ENCODE measurements at places on chromosomes 12 and 14.

GRCh38 chr14:50117456-50117855 is 1.1 kb upstream of the VCPKMT start:
- DNase-seq, result no peak

GRCh38 chr12:119051474-119051873 is 70.1 kb downstream of the SRRM4 start:
- no peak for DNase-seq

GRCh38 chr14:103613517-103613916 is 15.5 kb upstream of the KLC1 start:
- DNase-seq, result no peak

GRCh38 chr14:89171168-89171567 is 245.9 kb downstream of the FOXN3 start:
- no peak for DNase-seq

DNA sequence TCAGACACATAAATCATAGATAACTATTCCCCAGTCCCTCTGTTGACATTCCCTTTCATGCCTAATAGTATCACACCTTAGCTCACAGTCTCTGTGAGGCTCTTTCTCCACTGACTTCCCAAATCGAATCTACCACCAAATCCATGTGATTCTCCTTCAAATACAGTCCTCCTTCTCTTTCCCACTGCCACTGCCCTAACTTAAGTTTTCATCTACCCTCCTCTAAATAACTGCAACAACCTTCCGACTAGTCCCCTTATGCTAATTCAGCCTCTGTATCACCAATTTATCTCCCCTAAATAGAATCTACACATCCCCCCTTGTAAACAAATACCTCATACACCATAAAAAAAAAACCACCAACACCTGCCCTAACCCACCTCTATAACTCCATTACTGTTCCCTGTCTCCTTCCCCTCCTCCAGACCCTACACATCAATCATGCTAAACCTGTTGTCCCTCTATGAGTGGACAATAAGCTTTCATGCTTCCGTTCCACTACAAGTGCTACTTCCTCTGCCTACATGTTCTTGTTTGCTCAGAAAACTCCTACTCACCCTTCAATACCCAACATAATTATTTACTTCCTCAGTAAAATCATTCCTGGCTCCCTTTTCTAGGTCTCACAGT is 39.0 kb downstream of the SLC25A21 start:
- DNase-seq, result no peak

DNA sequence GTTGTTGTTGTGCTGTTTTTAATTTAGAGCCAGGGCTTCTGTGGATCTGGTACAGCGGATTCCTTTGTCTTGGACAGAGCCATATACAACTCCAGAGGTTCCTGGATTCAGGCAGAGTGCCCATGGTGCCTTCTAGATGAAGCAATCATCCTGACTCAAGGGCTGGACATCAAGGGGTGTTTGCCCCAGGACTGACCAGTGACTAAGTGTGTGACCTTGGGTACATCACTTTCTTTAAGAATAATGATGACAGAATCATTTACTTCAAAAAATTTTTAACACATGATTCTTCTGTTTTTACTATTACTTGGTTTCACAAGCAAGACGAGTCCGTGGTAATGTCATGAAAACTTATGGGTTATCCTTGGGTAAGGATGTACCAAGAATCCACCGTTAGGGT is 397.3 kb downstream of the ZFP36L1 start:
- no peak for DNase-seq

DNA sequence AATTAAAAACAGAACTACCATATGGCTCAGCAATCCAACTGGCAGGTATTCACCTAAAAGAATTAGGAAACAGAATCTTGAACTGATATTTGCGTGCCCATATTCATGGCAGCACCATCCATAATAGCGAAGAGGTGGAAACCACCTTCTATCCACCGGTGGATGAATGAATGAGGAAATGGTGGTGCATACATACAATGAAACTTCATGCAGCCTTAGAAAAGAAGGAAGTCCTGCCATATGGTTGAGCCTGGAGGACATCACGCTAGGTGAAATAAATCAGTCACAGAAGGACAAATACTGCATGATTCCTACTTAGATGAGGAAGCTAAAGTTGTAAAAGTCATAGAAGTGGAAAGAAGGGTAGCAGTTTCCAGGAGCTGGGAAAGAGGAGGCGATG is 6.6 kb downstream of the TCL1A start:
- no peak for DNase-seq

DNA sequence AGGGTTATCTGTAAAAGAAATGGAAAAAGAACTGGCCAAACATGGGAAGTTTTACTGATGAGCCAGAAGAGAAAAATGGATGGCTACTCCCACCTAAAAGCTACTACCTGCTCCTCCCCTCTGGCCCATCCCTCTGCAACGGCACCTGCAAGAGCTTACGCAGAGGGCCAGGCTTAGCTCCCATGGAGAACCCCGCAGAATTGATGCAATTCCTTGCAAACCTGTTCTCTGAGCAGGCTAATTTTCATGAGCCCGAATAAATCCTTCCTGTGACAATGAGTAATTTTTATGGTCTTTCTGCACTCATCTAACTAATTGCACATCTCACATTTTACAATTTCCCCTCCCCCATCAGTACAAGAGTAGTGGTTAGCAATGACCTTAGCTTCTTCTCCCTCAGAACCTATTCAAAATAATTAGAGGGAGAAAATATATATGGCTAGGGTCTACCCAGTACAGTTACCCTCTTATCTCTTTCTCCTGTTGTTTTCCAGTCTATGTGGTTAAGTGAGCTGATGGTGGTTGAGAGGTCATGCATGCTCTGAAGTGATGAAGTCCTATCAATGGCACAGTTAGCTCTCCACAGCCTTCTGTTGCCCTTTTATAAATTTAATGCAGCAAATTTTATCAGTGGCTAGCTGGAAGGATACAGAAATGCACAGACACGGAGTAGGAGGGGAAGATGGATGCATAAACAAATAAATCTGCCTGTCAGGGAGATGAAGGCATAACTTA is 67.7 kb upstream of the NTF3 start:
- DNase-seq, result no peak

DNA sequence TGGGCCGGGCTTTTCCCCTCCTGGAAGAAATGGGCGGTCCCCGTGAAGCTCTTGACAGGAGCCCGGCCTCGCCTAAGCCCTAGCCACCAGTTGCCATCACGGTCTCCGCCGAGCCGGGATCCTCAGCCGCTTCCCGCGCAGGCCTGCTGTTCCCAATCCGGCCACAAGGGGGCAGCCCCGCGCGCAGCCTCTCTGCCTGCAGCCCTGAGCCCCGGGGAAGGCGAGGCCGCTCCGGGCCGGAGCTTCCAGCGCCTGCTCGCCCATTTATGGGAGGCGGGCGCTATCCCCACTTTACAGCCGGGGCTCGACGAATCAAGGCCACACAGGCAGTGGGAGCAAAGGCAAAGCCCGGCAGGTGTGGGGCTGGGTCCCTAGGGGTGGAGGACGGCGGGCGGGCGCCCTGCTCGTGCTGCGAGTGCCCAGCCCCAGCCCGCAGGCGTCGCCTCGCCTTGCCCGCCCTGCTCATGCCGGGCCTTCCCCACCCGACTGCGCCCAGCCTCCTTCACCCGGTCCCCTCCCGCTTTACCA is 61.5 kb downstream of the LGMN start:
- DNase-seq, result peak; percentile 99

GRCh38 chr12:48988030-48988649 is 10.0 kb downstream of the WNT1 start:
- peak; percentile 92 for DNase-seq

DNA sequence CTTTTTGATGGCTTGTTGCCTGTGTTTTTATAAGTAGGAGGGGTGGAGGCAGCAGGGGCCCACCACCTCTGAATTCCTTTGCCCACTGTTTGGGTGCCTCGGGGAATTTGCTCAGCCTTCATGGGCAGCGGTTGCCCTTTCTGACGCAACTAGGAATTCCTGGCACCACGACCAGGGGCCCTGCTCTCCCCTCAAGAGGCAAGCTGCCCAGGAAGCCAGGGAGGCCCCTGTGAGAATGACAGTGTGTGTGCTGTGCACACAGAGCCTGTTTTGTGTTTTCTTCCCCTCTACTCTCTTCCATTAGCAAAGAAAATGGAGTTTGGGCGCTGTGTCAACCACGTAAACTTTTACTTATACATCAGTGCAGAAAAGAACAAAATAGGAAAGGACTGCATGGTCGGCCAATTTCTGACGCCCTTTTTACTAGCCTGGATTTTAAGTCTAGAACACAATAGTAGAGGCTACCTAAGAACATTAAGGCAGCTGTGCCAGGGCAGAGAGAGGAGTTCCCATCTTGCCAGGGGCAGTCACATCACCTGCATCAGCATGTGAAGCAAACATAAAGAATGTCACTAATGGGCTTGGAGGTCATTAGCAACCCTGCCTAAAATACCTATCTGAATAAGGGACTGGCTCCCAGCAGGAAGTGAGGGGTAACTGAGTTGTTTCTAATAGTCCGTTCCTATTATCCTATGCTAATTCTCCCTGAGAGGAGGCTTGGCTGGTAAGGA is 17.9 kb upstream of the PTGR2 start:
- DNase-seq, result peak; percentile 40

DNA sequence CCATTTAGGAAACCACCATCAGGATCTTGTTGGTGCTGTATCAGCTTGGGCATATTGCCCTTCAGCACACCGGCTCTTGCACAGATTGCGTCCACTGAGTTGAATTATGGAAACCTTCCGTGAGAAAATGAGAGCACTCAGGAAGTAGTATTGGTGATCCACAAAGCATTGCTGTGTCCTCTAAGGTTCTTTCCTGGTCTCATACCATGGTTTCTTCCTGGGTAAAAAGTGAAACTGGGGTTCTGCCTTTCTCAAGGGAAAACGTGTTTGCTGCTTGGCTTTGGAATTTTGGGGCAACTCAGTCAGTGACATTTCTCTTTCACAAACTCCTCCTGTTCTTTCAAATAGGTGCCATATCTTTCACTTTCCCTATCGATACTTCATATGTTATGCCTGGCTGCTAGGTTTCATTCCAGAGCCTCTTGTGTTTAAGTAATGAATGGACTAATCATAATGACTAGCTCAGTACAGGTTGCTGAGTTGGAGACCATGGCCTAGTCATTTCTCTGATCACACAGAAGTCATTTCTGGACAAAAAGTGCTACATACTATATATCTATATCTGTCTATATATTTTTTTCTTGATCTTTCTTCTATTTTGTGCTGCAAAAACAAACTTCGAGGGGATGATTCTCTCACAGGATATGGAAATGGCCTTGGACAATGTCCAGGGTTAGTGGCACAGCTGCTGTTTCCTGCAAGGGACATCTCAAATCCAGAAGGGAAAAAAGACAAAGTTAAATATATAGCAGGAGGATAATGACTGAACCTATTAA is 423.4 kb downstream of the ZFP36L1 start:
- no peak for DNase-seq

GRCh38 chr12:54879150-54879549 is 24.8 kb downstream of the MUCL1 start:
- no peak for DNase-seq

- no peak for DNase-seq
Observed at GRCh38 chr14:55318694-55319093, 47.5 kb downstream of the FBXO34 start.

DNA sequence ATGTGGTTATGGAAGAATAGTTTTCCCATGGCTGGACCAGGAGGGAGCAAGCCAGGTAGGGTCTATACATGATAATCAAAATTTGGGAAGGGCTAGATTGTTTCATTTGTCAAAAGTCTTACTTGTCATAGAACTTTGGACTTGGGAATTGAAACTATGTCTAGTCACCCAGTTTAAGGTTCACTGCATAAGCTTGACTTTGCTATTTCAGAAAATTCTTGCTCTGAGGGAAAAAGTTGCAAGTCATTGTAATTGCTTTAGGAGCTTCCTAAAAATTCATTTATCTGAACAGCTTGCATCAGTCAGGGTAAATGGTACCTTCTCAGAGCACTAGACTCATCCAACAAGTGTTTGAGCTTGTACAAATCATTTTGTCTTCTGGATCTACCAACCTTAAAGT is 1194.7 kb downstream of the GALC start:
- DNase-seq, result no peak

DNA sequence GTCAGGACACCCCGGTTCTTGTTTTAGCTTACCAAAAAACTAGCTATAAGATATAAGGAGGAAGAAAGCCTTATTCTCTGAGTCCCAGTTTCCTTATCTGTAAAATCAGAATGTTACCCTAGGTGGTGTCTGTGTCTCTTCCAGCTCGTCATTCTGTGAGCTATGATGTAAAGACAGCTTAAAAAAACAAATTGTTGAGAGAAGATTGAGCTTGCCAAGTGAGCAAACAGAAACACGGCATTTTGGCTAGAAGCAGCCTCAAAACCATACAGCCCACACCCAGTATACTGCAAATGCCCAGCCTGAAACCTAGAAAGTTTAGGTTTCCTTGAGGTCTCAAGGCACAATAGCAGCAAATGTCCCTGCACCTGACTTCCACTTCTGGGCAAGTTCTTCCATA is 151.4 kb downstream of the SSPN start:
- no peak for DNase-seq

DNA sequence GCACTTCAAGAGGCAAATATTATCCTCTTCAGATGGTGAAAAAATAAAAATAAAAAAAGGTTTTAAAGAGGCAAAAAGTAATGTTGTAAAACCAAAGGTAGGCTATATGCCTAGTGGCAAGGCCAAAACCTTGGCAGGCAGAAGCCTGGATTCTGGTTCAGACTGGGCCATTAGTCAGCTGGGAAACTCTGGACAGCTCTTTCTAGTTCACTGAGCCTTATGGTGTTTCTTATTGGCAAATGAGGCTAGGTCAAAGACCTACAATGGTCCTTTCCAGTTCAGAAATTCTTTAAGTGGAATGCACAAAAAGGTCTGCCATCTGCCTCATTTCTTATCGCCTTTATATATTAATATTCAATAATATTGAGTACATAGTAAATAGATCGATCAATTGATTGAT is 44.6 kb downstream of the PTPRB start:
- DNase-seq, result no peak

DNA sequence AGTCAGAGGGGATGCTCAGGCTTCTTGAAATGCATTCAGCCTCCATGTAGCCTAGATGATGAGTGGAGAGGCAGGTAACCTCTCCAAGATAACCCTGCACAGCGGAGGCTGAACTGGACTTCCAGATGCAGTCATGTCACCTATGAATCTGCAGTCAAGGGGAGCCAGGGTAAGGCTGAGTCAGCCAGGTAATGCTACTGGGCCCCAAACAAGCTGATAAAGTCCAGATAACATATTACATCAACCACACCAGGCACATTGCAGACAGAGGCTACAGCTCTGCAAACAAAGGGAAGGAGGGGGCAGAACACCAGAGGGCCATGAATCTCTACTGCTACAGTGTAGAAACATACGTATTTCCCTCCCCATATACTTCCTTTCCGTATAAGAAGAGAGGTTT is 14.0 kb downstream of the RNASE9 start:
- DNase-seq, result no peak

- no peak for DNase-seq
Observed at GRCh38 chr12:5264006-5264405, 167.9 kb upstream of the NTF3 start.

All from H7 (cell line).